ENCODE measurements at places on chromosomes 11 and 22. TPM values are rescaled to one million over a fixed set of nuclear protein-coding genes. Genes with fewer than 3 reads are reported as not detected.

IL18BP gene
- total RNA-seq = 7.3 TPM

SGSM1 gene
- 24.8 TPM for total RNA-seq

IGSF22 gene
- 1.7 TPM for total RNA-seq

CCDC15 gene
- 0.31 TPM for total RNA-seq

UBQLN3 gene
- 0.13 TPM for total RNA-seq

PANX2 gene
- total RNA-seq = 1.1 TPM

SCGB1C1 gene
- total RNA-seq = not detected

DNA sequence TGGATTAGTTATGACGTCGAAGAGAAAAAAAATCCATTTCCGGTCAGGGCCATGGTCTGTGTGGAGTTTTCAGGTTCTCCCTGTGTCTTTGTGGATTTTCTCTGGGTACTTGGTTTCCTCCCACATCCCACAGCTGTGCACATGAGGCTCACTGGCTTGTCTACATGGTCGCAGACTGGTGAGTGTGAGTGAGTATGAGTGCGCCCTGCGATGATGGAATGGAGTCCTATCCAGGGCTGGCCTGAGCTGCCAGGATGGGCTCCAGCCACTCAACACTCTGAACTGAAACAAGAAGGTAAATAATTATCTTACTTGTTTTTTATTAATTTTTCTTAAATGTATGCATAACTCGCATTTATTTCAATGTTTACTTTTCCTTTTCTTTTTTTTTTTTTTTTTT, 10.8 kb downstream of the MMP3 start:
- DNase-seq = no peak

- DNase-seq = no peak
These were observed 254.0 kb upstream of the CCDC90B start for GRCh38 chr11:83540112-83540675.

DNA sequence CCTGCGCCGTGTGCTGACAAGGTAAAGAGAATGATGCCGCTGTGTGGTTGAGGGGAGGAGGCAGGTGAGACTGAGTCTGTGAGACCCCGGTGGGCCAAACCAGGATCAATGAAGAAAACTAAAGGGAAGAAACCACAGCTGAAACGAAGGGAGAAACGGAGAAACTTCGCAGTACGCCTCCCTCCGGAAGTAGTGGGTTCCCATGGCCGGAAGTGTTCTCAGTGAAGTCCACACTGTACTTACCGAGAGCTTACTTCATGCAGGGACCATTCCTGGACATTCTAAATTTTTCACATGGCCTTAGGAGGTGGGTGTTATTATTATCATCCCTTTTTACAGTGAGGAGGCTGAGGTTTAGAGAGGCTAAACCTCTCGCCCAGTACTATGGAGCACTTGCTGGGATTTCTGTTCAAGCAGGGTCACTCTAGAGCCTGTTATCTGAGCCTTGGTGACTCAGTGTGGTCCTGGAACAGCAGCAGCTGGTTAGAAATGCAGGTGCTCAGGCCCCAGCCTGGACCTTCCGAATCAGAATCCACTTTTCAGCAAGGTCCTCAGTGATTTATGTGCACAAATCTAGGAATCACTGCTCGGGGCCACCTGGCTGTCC, 17.9 kb downstream of the CD5 start:
- DNase-seq = no peak

DNA sequence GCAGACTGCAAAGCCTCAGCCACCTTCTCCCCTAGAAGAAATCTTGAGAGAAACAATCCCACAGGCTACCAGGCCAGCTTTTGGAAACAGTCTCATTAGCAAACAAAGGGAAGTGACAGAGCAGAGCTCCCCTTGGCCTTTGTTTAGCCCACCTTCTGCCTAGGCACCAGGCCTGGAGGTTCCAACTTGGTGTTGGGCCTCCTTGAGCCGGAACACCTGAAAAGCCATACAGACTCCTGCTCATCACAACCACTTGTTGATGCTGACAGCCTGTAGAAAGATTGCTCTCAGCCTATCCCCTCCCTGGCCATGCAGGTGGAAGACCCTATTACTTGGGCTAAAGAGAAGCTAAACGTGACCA, 26.6 kb downstream of the KCNQ1OT1 start:
- no peak for DNase-seq

DNA sequence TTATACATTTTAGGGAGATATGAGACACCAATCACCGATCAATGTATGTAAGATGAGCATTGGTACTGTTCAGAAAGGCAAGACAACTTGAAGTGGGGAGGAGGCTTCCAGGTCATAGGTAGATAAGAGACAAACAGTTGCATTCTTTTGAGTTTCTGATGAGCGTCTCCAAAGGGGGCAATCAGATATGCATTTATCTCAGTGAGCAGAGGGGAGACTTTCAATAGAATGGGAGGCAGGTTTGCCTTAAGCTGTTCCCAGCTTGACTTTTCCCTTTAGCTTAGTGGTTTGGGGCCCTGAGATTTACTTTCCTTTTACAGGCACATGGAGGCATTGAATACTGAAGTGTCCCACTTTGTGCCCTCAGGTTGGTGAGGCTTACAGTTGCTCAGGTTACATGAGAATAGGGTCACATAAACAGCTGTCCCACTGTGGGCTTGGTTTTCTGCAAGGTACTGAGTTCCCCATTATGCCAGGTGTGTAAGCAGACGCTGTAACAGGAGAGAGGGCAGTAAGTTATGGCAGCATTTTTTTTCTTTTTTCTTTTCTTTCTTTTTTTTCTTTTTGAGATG, 129.8 kb upstream of the SERPIND1 start:
- no peak for DNase-seq

GRCh38 chr11:104843150-104843836, 55.0 kb downstream of the CASP12 start:
- no peak for DNase-seq

Measured in left cardiac atrium (tissue), 4 donors.